Activated CD8-positive, alpha-beta memory T cell treated with anti-CD3 and anti-CD28 coated beads for 4 hours (primary cell): ENCODE measurements at places on chromosomes 7 and 10.

DNA sequence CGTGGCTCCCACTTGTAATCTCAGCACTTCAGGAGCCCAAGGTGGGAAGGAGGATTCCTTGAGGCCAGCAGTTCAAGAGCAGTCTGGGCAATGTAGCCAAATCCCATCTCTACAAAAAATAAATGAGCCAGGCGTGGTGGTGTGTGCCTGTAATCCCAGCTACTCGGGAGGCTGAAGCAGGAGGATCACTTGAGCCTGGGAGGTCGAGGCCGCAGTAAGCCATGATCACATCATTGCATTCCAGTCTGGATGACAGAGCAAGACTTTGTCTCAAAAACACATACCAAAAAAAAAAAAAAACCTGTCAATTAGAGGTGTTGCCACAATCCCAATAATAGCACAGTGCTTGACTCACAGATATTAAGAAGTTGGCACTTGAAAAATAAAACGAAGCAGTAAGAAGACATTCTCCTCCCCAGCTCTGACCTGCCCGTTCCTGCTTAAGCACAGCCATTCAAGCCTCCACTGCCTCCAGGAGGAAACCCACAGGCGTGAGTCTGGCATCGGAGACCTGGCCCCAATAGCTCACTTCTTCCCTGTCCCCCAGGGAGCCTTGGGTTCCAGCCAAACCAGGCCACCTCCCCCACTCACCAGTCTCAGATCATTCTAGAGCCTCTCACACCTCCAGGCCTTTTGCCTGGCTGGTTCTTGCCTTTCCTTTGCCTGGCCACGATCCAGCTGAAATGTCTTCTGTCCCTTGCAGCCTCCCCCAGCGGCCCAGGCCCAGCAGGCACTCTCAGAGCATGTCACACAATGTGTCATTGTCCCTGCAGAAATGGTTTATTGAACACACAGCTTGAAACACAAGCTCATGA, 45.3 kb upstream of the GTF2I start:
- no peak for DNase-seq

- DNase-seq, result no peak
These were observed 277.5 kb downstream of the CSTF2T start for GRCh38 chr10:51421853-51422252.

GRCh38 chr7:17010637-17011300, 129.0 kb upstream of the AGR3 start:
- DNase-seq, result no peak

DNA sequence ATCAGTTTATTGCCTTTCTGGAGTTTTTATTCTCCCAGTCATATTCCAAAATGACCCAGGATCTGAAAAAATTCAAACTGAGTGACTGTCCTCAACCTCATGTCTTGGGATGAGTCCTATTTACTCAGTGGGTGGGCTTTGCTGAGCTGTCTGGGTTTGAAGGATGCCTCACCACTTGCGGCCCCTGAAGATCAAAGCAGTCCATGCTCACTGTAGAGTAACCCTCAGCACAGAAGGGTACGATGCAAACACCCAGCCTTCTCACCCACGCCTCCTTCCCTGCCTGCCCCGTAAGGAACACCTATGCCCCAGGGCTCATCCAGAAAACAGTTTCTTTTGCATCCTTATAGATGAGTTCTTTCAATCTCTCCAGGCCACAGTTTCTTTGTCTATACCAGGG, 42.2 kb upstream of the GRB10 start:
- no peak for DNase-seq

- no peak for DNase-seq
These were observed 74.4 kb upstream of the PPP1R3C start for GRCh38 chr10:91707236-91707635.

DNA sequence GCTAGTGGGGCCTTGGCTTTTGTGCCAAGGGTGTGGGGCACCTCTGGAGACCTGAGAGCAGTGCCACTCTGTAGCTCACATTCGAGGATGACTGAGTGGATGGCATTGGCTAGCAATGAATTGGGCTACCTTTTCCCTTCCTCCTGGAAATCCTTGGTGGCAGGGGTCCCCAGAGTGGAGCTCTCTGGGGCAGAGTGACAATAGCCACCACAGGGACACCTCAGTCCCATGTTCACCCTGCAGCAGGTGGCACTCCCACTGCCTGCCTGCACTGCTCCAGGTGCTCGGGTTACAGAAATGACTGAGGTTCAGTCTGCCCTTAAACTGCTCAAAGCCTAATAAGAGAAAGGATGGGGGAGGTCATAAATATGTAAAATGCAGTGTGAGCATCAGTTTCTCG, 17.8 kb downstream of the BTBD16 start:
- DNase-seq, result no peak

- DNase-seq, result no peak
These were observed 2.8 kb upstream of the TECTB start for GRCh38 chr10:112280205-112280921.

DNA sequence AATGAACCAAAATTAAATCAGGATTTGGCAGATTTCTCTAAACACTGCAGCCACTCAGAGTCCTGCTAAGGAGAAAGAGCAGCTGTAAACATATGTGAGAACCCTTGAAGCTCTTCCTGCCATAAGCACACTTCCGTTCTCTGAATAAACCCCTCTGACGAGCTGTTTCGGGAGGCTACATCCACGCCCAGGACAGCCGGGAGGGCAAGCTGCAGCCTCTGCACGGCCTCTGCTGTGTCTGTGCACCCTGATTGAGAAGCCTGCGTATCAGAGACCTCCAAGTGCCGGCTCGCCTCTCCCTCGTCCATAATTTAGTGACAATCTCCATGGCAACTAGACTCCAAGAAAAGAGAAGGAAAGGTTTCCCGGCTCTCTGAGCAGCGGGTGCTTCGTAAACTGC, 114.4 kb downstream of the PTPRN2 start:
- DNase-seq, result no peak

GRCh38 chr7:121517591-121517990, 121.5 kb upstream of the FAM3C start:
- DNase-seq, result no peak

DNA sequence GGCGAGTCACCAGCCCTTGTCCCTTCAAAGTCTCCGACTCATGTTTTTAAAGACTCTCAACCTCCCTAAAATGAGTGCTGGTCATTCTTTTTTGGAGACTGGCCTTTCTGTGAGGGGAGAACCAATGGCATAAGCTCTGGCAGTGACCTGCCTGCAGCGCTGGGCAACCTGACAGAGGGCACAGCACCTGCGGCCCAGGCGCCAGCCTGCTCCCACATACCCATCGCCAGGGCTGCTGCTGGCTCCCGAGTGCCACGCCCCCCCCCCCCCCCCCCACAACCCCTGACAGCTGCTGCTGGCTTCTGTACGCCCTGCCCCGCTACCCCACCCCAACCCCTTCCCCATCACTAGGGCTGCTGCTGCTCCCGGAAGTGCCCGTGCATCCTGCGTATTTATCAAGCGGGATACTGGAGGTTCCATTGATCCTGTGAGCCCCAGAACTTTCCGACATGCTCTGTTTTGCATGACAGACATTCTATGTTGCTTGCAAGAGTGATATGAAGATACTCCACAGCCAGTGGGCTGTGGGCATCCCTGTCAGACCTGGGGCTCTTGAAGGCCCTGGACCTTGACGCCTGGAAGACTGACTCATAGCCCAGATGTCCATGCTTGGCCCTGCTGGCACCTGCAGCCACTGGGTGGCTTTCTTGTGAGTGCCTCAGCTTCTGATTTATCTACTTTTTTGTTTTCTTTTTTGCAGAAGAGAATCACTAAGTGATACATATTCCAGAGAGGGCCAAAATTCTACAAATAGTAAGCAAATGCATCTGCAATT, 243.9 kb downstream of the ZMYND11 start:
- no peak for DNase-seq

GRCh38 chr10:27746397-27747095, 927 bp upstream of the MKX start:
- DNase-seq, result no peak

DNA sequence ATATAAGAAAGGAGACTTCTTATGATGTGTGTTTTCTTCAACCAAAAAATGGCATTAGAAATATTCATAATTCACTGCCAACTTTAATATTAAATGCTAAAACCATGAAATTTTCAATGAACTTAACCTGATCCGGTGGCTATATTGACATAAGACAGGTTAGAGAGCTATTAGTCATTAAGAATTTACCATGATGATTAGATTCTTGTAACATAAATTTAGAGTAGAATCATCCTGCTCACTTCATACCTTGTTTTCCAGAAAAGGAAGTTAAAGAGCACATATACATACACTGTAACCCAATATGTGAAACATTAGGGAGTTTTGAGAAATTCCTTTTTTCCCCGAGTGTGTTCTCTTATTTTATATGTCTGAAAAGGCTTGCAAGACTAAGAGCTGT, 430.3 kb upstream of the SEMA3A start:
- no peak for DNase-seq

DNA sequence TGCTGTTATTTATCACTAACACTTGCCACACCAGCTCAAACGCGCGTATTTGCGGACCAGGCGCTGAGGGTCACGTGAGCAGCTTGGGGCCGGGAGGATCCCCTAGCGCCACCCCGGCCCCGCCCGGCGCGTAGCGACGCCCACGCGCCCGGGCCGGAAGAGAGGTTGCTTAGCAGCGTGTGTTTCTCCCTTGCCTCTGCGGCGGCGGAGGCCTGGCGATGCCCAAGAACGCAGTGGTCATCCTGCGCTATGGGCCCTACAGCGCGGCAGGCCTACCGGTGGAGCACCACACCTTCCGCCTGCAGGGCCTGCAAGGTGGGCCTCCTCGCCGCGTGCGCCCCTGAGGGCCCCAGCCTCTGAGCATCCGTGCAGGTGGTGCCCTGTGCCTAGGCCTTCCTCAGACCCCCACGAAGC, at the start of gene C10orf53:
Gene C10orf53, plus strand, starts transcription at position 172 of the 414 bp plus-strand sequence. Its CDS starts 47 bp downstream, at position 219.
- DNase-seq, result no peak

GRCh38 chr10:71776481-71776925, 3.2 kb upstream of the VSIR start:
- no peak for DNase-seq
